Spinal cord (tissue), 10 donors: ENCODE measurements at places on chromosomes 16 and 17.

GRCh38 chr16:15822957-15823356, 33.9 kb downstream of the MYH11 start:
- DNase-seq, result no peak

DNA sequence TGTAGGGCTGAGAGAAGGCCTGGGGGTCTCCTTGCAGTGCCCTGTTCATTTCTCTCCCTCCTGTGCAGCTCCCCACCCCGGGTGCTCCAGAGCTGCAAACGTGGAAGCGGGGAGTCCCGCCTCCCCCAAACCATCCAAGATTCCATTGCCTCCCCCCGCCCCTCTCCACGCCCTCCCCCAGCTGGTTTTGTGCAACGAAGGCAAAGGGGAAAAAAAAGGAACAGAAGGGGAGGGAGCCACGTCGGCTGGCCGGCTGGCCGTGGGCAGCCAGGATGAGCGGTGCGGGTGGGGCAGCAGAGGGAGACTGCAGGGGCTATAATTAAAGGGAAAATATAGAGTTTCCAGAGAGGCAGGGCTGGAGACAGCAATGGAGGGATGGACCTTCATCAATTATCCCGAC, 1.7 kb upstream of the COL1A1 start:
- no peak for DNase-seq

DNA sequence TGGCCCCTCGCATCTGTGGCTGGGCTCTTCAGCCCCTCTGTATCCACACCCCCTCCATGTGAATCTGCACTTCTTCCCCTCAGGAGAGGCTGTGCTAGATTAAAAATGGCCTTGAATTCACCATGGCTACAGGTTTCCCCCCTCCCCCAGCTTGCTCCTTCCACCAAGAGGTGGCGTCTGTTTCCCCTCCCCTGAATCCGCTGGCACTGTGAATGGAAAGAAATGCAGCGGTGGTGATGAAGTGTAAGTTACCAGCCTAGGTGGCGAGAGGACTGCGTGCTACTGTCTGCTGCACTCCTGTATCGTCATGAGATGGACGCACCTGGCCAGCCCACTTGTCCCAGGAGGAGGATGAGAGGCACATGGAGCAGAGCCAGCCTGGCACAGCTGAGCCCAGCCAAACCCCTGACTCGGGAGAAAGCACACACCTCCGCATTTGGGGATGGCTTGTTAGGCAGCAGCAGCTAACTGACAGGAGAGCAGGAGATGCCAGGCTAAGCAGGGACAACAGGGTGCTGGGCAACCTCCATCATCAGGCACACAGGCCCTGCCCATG, 26.2 kb downstream of the TNFRSF13B start:
- DNase-seq, result no peak

DNA sequence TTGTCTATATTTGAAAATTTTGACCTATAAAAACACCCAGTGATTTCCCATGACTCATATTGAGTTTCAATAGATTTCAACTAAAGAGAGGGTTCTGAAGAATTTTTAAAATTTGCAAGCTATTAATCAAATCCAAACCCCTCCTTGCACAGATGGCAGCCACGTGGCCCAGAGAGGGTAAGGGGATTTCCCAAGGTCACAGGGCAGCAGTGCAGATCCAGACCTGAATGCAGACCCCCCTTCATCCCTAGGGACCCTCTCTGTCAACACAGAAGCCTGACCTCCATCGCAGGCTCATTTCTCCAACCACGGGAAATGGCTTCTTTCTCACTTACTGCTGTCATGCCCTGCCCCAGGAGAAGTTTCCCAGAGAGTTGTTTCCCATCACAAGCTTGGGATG, 24.7 kb upstream of the CES5A start:
- no peak for DNase-seq

DNA sequence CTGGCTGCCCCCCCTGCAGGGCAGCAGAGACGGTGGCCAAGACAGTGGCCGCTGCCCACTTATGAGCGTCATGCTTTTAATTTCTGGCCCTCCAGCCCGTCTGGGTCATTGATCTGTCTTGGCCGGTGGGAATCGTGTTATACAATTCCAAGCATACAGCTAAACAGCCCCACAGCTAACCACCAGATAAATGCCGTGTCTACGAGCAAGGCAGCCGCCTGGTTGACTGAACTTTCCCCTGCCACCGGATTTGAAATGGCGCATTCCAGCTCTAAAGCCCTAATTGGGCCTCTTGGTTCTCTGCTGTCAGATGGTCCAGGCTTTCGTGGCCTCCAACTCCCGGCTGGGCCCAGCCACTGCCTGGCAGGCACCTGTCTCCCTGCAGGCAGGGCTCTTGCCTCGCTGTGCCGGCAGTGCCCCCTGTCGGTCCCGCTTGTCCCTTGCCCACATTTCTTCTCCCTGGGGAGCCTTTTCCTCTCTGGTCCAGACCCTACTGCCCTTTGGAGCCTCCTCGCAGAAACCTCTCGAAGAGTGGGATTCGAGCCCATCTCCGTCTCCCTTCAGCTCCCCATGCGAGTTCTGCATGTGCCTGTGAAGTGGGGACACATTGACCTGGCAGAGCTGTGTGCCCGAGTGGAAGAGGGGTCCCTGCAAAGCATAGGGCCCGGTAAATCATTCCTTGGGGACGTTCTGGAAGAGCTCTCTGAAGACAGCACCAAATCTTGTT, 1.8 kb upstream of the RBFOX3 start:
- DNase-seq, result no peak

DNA sequence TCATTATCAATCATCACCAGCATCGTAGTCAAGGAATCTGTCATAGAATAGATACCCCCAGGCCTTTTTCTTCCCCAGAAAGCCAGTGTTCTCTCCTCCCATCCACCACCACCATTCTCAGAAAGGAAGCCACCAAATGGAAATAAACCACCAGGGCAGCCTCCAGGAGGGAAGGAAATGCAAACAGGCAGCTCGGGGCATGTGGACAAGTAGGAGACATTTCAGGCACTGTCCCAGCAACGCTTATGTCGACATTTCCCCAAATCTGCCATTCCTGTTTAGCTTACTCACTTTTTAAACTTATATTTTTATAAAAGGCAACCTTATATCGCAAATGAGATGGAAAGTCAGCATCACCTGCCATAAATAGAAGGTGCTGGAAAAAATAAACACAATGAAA, 15.8 kb downstream of the EMP2 start:
- no peak for DNase-seq

- DNase-seq, result no peak
Observed at GRCh38 chr16:50525262-50525661, 22.9 kb upstream of the NKD1 start.

DNA sequence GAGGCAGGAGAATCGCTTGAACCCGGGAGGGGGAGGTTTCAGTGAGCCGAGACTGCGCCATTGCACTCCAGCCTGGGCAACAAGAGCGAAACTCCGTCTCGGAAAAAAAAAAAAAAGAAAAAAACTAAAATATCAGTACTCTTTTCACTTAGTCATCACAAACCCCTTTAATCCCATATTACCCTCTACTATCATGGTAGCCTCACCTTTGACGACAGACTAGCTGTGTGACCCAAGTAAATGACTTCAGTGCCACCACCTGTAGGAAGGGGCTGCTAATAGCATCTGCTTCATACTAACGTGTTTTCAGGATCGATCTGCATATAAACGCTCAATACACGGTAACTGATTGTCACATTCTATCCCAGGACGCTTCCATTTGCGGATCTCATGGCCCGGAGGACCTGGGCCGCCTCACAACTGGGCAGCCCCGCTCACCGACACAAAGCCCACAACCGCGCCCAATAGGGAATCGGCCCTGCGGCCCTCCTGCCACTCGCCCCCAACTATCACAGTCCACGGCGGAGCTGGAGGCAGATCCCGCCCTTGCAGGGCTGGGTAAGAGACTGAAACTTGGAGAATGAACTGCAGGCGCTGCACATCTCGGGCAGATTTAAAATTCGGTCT, 1.1 kb upstream of the ZNF263 start:
- DNase-seq, result no peak

DNA sequence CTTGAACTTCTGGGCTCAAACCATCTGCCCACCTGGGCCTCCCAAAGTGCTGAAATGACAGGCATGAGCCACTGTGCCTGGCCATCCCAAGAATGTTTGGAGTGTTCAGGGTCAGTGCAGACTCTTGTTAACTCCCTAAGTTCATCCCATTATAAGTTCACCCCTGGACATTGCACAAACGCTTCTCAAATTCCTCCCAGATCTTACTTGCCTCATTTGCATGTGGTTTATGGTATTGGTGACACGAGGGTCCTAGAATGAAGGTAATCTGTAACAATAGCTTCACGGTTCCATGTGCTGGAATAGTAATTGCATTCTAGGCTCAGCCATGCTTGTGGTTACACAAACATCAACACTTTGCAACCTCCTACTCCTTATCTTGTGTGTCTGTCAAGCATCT, 5.0 kb upstream of the CCDC42 start:
- DNase-seq, result no peak

GRCh38 chr17:50311112-50311460, 34.8 kb upstream of the XYLT2 start:
- DNase-seq, result no peak

DNA sequence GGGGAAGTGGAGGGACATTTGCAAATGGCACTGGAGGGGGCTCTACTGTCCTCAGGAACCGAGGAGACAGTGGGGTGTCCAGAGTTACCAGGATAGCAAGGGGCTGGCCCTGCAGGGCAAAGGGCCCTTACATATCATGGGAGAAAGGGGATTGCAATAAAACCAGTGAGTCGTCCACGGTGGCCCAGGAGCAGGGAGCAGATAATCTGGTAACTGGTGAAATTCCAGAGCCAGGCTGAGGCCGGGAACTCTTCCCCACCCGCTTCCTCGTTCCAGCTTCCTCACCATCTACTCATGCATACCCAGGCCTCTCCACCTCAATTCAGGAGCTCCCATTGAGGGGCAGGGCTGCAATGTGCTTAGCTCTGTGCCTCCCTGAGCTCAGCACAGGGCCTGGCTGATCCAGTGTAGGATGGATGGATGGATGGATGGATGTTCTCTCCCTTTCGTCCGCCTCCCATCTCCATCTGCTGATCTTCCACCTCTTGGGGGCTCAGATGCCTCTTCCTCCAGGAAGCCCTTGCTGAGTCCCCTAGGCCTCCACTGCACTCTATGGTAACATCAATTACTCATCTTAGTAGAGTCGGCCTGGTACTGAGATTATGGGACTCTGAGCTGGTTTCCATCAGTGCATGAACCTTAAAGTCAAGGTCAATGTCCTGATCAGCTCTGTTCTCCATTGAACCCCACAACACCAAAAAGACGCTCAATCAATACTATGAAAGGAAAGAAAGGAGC, 41.2 kb upstream of the NDRG4 start:
- no peak for DNase-seq

- DNase-seq, result no peak
Observed at GRCh38 chr17:66570447-66571195, 264.3 kb upstream of the CACNG5 start.

DNA sequence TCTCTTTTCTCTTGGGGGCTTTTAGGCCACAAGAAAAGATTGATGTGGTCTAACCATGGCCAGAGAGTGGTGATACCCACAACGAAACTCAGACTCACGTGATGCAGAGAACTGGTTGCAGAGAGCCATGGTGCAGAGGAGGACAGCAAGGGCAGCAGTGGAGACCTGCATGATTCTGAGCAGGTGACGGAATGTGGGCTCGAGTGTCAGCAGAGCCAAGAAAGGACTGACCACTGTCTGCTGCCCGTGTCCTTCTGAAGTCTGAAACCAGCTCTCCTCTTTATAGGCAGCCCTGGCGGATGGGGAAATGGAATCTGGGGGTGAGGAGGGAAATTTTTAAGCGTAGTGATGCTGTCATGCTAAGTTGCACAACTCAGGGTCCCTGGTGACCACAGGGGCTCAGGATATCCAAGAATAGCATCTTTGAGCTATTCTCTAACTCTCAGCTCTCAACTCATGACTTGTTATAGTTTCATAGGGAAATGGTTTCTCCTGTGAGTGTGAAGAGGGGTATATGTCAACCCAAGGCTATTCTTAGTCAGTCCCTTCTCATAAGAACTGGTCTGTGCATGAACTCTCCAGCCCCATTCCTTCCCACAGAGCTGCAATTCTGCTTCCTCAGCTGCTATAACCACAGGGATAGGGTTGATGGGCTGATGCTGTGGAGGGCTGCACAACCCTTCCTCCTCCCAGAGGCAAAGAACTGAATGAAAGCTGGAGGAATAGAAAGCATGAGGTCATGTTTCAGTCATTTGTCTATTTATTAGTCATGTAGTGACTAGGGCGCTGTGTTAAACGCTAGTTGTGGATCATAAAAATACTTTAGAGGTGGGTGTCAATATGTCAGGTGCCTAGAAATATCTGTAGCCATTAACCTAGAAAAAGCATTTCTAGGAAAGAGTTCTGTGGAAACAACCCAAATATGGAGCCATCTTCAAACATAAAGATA, at the start of gene CCL3:
Gene CCL3 (minus strand): TSS at position 256 of the 949 bp plus-strand sequence. CDS start 85 bp downstream, at position 171.
- no peak for DNase-seq

- DNase-seq, result no peak
Observed at GRCh38 chr16:81756615-81757356, 22.3 kb upstream of the PLCG2 start.

DNA sequence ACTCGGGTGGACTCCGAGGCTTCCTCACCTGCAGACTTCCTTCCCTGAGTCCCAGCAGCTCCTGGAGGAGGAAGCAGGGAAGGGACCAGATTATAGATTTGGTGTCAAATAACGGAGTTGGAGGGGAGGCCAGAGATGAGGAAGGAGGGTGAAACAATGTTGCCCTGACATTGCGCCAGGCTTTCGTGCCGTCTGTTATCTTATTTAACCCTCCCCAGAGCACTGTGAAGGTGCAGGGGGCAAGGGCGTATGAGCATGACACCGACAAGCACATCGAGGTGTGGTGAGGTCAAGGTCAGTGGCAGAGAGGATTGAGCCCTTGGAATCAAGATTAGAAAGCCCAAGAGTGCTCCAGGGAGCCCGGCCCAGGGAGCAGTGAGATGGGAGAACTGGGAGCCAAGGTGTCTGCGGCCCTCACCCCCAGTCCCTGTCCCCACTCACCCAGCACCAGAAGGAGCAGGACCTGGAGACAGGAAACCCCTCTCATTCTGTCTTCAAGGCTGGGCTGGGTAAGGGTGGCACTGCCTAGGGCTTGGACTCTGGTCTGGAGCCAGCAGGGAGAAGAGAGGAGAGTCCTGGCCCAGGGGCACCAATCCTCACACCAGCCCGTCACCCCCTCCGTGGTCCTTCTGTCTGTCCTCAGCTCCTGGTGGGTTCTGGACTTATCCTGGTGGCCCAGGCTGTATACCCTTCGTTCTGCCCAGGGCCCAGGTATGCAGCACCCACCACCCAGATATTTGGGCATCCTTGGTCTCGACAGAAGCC, 1.1 kb downstream of the PRSS33 start:
- no peak for DNase-seq

DNA sequence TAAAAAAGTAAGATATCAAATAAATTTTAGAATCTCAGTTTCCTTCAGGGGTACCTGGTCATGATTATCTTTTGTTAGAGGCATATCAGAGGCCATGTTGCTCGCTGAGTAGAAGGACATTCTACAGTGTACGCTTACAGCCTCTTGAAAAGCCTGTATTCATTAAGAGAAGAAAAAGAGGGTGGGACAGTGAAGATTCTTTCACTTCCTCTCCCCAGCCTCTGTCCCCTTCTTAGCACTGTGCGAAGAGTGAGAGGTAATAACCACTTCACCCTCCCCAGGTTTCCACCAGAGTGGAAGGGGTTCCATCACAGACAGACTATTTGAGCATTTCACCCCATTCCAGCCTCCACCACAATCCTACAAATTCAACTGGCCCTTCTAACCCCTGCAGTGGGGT, 4.8 kb upstream of the LPO start:
- DNase-seq, result no peak

- DNase-seq, result no peak
Observed at GRCh38 chr17:81867170-81867990, 3.8 kb downstream of the ARHGDIA start.

GRCh38 chr16:68064791-68065365, 20.3 kb upstream of the NFATC3 start:
- DNase-seq, result peak; percentile 58
